RPMI7951 (cell line): ENCODE measurements at places on chromosomes 12 and 14. TPM values are rescaled to one million over a fixed set of nuclear protein-coding genes. Genes with fewer than 3 reads are reported as not detected.

Gene GALNT16
- total RNA-seq: 0.10 and 0.12 TPM in 2 replicates

Gene HHIPL1
- 0.24 and 0.49 TPM in 2 replicates for total RNA-seq

GRCh38 chr12:2338381-2338780 lies 285.6 kb downstream of the CACNA1C start:
- no peak for DNase-seq

DNA sequence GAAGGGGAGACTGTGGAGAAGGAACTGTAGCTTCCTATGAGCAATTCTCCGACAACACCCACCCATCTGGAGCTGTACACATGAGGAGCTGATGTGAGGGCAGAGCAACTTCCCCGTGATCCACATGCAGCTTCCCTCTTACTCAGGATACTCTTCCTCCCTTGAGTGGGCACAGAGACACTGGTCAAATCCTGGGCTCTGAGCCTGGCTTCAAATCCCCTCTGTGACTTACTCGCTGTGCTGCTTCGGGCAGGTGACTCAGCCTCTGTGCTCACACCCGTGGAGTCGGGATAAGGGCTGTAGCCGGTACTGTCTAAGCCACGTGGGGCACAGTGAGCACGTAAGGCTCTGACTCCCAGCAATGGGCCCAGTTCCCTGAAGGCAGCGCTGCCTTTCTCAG lies 31.1 kb downstream of the ZFYVE21 start:
- peak; percentile 27 for DNase-seq
